ENCODE measurements at places on chromosomes 7 and 10. TPM values are rescaled to one million over a fixed set of nuclear protein-coding genes. Genes with fewer than 3 reads are reported as not detected.

DNA sequence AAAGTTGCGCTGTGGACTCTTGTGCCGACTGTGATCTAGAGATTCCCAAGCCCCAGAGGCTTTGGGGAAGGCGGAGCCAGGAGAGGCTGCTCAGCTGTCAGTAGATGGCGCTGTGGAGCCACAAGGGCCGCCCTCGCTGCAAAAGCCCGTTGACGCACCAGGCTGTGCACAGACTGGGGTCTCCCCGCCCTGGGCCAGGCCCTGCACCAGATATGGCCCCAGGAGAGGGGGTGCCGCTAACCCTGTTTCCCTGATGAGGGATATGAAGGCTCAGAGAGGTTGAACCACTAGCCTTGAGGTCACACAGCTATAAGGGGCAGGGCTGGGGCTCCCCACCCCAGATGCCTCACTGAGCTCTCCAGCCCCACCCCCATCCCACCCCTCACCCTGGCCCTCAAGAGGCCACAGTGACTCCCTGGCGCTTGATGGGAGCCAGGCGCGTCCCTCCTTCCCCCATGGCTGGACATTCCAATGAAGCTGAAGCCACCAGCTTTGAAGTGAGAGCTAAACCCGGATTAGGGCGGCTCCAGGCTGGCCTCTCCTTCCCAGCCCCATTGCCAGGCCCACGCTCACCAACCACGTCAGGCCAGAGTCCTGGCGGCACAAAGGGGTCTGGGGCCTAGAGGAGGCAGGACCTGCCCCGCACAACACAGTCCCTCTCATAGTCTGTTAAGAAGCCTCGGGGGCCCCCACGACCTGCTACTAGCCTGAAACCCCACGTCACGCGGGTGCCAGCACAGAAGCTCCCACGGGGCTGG, 26.4 kb downstream of the MYL10 start:
- DNase-seq: peak; percentile 90

Gene AZGP1
- total RNA-seq: not detected

GRCh38 chr10:3330663-3331062, 158.1 kb upstream of the PITRM1 start:
- DNase-seq: no peak

Gene ADIRF
- total RNA-seq: 0.49 TPM

GRCh38 chr7:150307904-150308303, 15.3 kb upstream of the LRRC61 start:
- DNase-seq: no peak

DNA sequence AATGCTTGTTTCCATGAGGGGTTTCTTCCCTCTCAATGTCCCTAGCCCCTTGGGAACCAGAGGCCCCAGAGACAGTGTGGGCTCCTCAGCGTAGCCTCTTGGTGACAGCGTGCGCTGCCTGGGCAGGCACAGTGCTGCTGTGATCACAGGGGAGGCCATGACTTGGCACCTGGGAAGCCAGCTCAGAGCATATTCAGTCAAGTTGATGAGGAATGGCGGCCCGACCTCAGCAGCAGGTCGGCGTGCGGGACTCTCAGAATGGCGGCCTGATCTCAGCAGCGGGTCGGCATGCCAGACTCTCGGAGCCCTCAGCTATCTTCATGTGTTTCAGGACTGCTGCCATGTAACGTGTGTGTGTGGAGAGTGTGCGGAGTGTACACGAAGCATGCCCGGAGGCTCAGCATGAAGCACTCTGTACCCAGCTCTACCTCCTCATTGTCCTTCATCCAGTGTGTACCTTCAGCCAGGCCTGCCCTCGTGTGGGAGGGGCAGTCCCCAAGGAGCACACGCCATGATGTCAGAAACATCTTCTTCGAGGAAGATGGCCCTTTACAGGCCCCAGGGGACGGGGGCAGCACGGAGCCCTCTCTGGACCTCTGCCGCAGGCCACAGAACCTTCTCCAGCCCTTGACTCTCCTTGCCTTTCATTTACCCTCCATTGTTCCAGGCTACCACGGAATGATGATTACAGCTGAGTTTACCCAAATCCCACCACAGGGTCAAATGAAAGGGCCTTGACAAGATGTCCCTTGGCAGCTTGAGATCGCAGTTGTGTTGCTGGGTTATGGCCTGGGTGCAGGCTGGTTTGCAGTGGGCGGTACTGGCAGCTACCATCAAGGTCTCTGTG, 130.4 kb downstream of the SMURF1 start:
- no peak for DNase-seq

GRCh38 chr7:97026715-97027426, 2.2 kb upstream of the DLX5 start:
- DNase-seq: no peak

DNA sequence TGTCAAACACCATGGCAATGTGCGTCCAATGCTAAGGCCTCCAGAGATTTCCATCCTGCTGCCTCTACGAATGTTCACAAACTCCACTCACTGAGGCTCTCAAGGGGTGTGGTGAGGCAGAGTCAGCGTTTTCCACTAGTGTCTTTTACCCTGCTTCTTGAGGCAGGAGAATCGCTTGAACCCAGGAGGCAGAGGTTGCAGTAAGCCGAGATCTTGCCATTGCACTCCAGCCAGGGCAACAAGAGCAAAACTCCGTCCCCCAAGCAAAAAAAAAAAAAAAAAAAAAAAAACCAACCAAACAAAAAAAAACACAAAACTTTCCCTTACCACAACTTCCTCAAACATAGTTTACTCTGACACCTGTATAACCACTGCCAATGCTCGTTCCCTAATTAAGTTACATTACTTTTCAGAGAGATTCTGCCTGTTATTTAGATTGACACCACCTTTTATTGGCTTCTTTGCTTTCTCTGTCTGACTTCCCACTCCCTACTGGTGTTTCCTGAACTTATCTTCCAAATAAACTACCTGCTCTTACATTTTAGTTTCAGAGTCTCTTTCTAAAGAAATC, 102.1 kb upstream of the ZNF746 start:
- no peak for DNase-seq

DNA sequence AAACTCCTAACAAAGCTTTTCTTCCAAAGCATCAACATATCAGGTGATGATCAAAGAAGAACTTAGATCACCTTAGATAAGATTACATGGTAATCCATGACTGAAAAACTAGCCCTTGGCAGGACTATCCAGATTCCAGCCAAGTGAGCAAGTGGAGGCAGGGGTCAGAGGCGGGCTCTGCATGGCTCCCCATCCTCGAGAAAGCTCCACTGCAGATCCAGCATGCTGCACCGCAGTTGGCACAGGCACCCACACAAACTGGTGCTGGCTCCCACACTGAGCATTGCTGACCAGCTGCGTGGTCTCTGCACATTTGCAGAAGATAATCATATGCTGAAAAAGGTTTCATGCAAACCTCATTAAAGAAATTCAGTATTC, 10.1 kb downstream of the PSAP start:
- DNase-seq: peak; percentile 68
